ENCODE measurements at places on chromosomes 5 and 9.

DNA sequence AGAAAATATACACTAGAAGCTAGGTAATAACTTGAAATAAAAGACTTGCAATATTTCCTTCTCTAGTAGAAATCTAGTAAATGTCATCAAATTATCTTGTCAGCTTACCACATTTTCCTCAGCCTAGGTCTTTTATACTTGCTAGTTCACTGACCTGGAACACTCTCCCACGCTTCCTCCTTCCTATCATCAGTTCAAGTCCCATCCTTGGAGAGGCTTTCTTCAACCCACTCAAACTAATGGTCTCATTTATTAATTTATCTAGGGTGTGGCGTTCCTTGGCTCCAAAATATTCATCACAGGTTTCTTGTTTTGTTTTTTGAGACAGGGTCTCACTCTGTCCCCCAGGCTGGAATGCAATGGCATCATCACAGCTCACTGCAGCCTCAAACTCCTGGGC is 2.9 kb downstream of the FAM13B start:
- H3K4me1 ChIP-seq = peaks cover 37% of the 10 kb centered on the region
- no peaks in the 10 kb centered on the region for H3K27me3 ChIP-seq
- no peak for DNase-seq
- no peak overlapping the region for H3K4me3 ChIP-seq

GRCh38 chr5:40484495-40484894 is 195.2 kb upstream of the PTGER4 start:
- no peak for DNase-seq
- H3K4me1 ChIP-seq = peaks cover 20% of the 10 kb centered on the region
- H3K27me3 ChIP-seq = no peaks in the 10 kb centered on the region
- no peak overlapping the region for H3K4me3 ChIP-seq

DNA sequence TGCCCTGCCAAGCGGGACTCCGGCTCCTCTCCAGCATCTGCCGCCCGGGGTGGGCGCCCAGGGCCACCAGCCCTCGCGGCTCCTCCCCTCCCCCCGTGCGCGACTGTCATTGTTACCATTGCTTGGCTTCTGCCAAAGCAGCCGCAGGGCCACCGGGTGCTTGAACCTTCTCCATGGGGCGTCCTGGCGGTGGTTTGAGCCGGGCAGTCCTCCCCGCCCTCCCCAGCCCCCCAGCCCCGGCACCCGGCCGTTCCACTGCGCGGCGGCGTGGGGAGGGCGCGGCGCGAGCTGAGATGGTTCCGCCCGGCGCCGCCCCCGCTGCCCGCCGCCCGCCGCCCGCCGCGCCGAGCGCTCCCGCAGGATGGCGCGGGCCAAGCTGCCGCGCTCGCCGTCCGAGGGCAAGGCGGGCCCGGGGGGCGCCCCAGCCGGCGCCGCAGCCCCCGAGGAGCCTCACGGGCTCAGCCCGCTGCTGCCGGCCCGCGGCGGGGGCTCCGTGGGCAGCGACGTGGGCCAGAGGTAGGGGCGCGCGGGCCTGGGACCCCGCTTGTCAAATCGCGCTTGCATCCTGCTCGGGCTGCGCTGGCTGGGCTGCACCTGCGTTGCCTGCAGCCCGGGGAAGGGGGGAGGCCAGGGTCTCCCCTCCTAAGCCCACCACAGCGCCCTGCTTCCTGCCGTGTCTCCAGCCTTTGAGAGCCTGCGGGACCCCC is 34.4 kb downstream of the KCNT1 start:
- no peak overlapping the region for H3K27ac ChIP-seq
- no peak for DNase-seq
- no peaks in the 10 kb centered on the region for H3K4me1 ChIP-seq
- peaks cover 63% of the 10 kb centered on the region for H3K27me3 ChIP-seq
- no peak overlapping the region for H3K4me3 ChIP-seq

GRCh38 chr5:148094336-148094735 is 30.6 kb downstream of the SPINK5 start:
- no peak overlapping the region for H3K27ac ChIP-seq
- peaks cover 9% of the 10 kb centered on the region for H3K4me1 ChIP-seq
- H3K36me3 ChIP-seq = peaks cover 28% of the 10 kb centered on the region

DNA sequence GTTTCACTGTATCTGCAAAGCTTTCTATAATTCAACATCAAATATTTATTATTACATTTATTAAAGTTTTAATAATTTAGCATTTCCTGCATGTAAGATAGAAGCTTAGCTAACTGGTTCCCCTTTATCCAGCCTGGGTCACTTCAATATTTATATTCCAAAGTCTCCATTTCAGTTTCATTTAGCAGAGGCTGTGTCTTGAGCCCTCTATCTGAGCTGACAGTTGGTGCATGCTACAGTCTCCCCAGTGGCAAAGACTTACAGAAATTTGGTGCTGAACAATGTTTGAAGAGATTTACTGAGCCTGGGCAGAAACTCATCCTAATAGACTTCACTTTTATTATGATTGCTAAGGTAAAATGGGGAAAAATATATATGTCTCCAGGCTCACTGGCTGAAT is 279.1 kb downstream of the TRIM32 start:
- H3K36me3 ChIP-seq = no peaks in the 10 kb centered on the region
- no peak overlapping the region for H3K4me3 ChIP-seq

- no peaks in the 10 kb centered on the region for H3K36me3 ChIP-seq
- DNase-seq = no peak
- peaks cover 40% of the 10 kb centered on the region for H3K4me1 ChIP-seq
- no peak overlapping the region for H3K4me3 ChIP-seq
- no peaks in the 10 kb centered on the region for H3K27me3 ChIP-seq
Observed at GRCh38 chr9:16258708-16259107, 611.8 kb downstream of the BNC2 start.

DNA sequence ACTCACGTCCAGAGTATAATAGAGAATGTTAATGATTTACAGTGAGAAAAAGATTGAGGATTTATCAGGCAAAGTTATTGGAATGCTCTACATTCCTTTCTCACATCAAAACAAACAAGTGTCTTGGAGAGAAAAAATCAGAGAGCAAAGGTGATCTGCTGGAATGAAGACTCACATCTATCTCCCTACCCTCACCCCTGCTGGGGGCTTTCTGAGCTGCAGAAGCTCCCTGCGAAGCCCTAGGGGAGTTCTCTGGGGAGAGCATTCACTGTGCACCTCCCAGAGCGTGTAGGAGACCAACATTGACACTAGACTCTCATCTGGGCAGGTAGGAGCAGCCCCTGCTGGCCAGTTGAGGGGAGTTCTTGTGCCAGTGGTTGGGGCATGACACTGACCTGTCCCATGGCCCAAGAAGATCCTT is 76.6 kb upstream of the ADAMTS16 start:
- DNase-seq = no peak
- H3K36me3 ChIP-seq = no peaks in the 10 kb centered on the region
- H3K27ac ChIP-seq = no peak overlapping the region
- H3K4me3 ChIP-seq = no peak overlapping the region
- H3K27me3 ChIP-seq = peaks cover 4% of the 10 kb centered on the region

- no peak overlapping the region for H3K27ac ChIP-seq
- no peaks in the 10 kb centered on the region for H3K27me3 ChIP-seq
- peaks cover 17% of the 10 kb centered on the region for H3K36me3 ChIP-seq
- H3K4me1 ChIP-seq = peaks cover 8% of the 10 kb centered on the region
- H3K4me3 ChIP-seq = no peak overlapping the region
Observed at GRCh38 chr9:112764344-112764743, 13.8 kb downstream of the SNX30 start.

GRCh38 chr5:56310711-56311204 is 77.6 kb upstream of the ANKRD55 start:
- H3K4me1 ChIP-seq = peaks cover 63% of the 10 kb centered on the region
- no peak overlapping the region for H3K4me3 ChIP-seq
- DNase-seq = no peak
- peaks cover 15% of the 10 kb centered on the region for H3K36me3 ChIP-seq
- H3K27ac ChIP-seq = peak overlapping the region; percentile 61

DNA sequence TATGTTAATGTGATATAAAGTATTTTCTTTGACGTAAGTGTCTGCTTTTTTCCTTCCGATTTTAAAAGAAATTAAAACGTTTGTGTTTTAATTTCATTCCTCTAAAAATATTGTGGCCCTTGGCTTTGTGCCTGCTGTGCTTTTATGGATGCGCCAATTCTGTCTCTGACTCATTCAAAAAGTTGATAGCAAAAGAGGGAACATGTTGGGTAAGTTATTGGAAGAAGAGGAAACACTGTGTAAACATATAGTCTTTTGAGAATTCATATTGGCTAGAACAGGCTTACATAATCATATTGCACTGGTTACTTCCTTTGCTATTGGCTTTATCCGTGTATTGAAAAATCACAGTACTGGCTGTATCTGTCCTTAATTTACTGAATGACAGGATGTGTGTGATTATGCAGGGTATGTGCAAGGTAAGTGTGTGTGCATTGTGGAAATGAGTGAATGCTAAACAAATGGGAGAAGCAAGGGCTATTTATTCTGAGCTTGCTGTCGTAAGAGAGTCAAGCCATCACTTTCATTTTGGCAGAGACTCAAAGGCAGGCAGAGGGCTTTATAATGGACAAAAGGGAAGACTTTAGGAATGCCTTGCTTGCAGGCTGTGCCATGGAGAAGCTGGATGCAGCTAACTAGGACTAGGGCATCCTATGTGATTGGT is 67.8 kb downstream of the SGCD start:
- DNase-seq = no peak
- peaks cover 23% of the 10 kb centered on the region for H3K4me1 ChIP-seq
- no peak overlapping the region for H3K27ac ChIP-seq
- no peaks in the 10 kb centered on the region for H3K36me3 ChIP-seq
- no peak overlapping the region for H3K4me3 ChIP-seq
- H3K27me3 ChIP-seq = no peaks in the 10 kb centered on the region

- no peaks in the 10 kb centered on the region for H3K27me3 ChIP-seq
- no peak for DNase-seq
- H3K36me3 ChIP-seq = peaks cover 7% of the 10 kb centered on the region
- H3K27ac ChIP-seq = no peak overlapping the region
- H3K4me1 ChIP-seq = peaks cover 2% of the 10 kb centered on the region
Observed at GRCh38 chr9:89374176-89374575, 55.9 kb downstream of the SECISBP2 start.

- DNase-seq = no peak
- no peaks in the 10 kb centered on the region for H3K27me3 ChIP-seq
- H3K27ac ChIP-seq = no peak overlapping the region
- H3K4me3 ChIP-seq = no peak overlapping the region
- peaks cover 43% of the 10 kb centered on the region for H3K4me1 ChIP-seq
Observed at GRCh38 chr9:13952906-13953305, 361.0 kb downstream of the NFIB start.

DNA sequence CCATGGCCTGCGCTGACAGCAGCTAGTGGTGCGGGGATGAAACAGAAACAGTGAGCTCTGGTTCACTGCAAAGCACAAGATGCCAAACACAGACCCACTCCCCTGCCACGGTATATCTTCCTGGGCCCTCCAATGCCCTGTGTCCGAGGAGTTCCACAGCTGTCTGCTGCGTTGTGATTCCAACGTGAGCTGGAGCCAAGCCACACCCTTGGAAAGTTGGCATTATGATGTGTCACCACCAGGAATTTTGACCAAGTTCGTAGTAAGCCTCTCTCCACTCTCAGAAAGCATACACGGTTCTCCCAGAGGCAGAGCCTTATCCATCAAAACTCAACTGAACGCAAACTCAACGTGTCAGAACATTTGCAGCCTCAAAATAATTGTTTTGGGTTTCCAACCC is 55.6 kb downstream of the MACROH2A1 start:
- DNase-seq = no peak
- H3K4me1 ChIP-seq = no peaks in the 10 kb centered on the region
- no peak overlapping the region for H3K4me3 ChIP-seq
- peaks cover 38% of the 10 kb centered on the region for H3K36me3 ChIP-seq

GRCh38 chr9:120978987-120979386 is 52.4 kb upstream of the TRAF1 start:
- no peaks in the 10 kb centered on the region for H3K27me3 ChIP-seq
- DNase-seq = no peak
- H3K4me1 ChIP-seq = peaks cover 14% of the 10 kb centered on the region
- H3K36me3 ChIP-seq = no peaks in the 10 kb centered on the region
- no peak overlapping the region for H3K27ac ChIP-seq
- no peak overlapping the region for H3K4me3 ChIP-seq

- peak overlapping the region; percentile 78 for H3K4me3 ChIP-seq
- no peak overlapping the region for H3K27ac ChIP-seq
- no peaks in the 10 kb centered on the region for H3K36me3 ChIP-seq
Observed at GRCh38 chr5:55231029-55231918, 2.1 kb downstream of the CCNO start.

- peaks cover 13% of the 10 kb centered on the region for H3K27me3 ChIP-seq
- no peak overlapping the region for H3K27ac ChIP-seq
- peaks cover 6% of the 10 kb centered on the region for H3K4me1 ChIP-seq
- H3K36me3 ChIP-seq = no peaks in the 10 kb centered on the region
Observed at GRCh38 chr5:161086461-161086860, 234.4 kb upstream of the ATP10B start.

- DNase-seq = no peak
- H3K36me3 ChIP-seq = no peaks in the 10 kb centered on the region
- no peaks in the 10 kb centered on the region for H3K27me3 ChIP-seq
- peaks cover 60% of the 10 kb centered on the region for H3K4me1 ChIP-seq
- H3K4me3 ChIP-seq = no peak overlapping the region
- H3K27ac ChIP-seq = no peak overlapping the region
Observed at GRCh38 chr5:107538331-107538730, 132.4 kb downstream of the EFNA5 start.

DNA sequence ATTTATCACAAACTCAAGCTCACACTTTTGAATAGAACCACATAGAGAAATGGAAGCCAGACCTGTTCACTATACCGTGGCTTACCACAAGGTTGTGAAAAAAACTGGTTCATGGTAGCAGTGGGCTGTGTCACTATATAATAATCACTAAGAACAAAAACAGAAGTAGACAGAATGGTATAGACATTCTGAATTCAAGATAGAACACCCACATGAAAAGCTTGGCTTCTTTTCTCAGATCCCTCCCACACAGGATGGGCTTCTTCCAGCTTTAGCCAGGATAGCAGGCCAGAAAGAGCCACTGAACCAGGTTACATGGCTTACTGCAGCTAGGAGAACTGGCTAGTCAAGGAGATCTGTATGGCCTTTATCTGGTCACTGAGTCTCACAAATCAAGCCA is 6.1 kb upstream of the NRG2 start:
- H3K36me3 ChIP-seq = no peaks in the 10 kb centered on the region
- peaks cover 59% of the 10 kb centered on the region for H3K27me3 ChIP-seq
- DNase-seq = no peak
- H3K4me1 ChIP-seq = no peaks in the 10 kb centered on the region

DNA sequence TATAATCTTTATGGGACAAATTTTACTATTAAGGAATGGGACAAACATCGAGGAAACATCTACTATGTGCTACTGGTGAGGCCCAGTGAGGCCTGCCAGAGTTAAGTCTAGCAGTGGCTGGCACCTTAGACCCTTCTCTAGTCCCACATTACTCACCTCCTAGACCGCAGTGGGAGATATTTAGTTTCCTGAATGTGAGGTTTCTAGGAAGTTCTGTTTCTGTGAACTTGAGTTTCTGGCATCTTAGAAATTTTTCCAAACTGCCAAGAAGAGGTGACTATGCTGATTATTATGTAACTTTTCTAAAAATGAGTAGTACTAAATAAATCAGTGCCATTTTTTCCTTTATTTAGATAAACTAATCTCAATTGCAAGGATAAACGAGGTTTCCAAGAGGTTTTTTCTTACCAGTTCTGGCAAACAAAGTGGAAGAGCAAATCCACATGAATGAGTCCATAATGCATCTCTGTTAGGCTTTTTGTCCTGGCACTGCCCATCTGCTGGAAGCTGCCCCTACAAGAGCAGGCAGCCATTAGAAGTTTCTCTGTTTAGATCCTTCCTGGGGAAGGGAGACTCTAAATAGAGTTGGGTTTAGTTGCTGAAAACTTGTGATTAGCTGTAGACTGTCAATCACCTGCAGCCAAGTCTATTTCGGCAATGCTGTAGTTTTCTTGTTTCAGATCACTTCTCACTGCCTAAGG is 348.7 kb downstream of the MAN2A1 start:
- no peak overlapping the region for H3K27ac ChIP-seq
- H3K27me3 ChIP-seq = peaks cover 7% of the 10 kb centered on the region
- H3K4me1 ChIP-seq = peaks cover 2% of the 10 kb centered on the region
- H3K36me3 ChIP-seq = peaks cover 11% of the 10 kb centered on the region
